Kidney glomerular epithelial cell (primary cell): ENCODE measurements at places on chromosomes 13 and 19.

GRCh38 chr13:82477436-82477835, 1404.8 kb downstream of the SLITRK1 start:
- DNase-seq, result no peak

- no peak for DNase-seq
Measured at GRCh38 chr13:58884353-58885209, 1253.0 kb downstream of the PCDH17 start.

- DNase-seq, result no peak
Measured at GRCh38 chr13:50887151-50887550, 22.4 kb upstream of the RNASEH2B start.

- no peak for DNase-seq
Measured at GRCh38 chr19:18764591-18765051, 26.5 kb downstream of the COMP start.

DNA sequence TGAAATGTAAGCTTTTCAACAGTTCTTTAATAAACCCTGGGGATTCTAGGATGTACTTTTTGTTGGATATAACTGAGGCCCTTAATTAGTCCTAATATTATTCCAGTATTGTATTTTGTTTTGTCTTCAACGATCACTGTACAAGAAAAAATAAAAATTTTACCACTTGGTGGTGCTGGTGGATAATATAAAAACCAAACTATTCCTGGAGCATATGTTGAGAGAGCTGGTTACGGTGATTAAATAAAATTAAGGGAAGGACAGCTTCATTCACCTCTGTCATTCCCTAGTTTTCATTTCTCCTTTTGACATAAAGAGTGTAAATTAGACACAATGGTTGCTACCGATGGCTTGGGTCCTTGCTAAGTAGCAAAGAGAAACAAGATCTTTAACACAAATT, 598.6 kb upstream of the PCDH20 start:
- DNase-seq, result no peak
